ENCODE measurements at places on chromosomes 11 and 22. TPM values are rescaled to one million over a fixed set of nuclear protein-coding genes. Genes with fewer than 3 reads are reported as not detected.

SHISAL1 gene
- total RNA-seq: 5.8 TPM

OR5P2 gene
- not detected for total RNA-seq

SMPD1 gene
- 40.0 TPM for total RNA-seq

LRRC55 gene
- total RNA-seq: under 0.01 TPM

GRK3 gene
- 0.94 TPM for total RNA-seq

OVOL1 gene
- total RNA-seq: not detected

ACTN3 gene
- total RNA-seq: 0.32 TPM

ZNF408 gene
- total RNA-seq: 6.2 TPM

C1QTNF5 gene
- total RNA-seq: 6.9 TPM

SLC1A2 gene
- 2.7 TPM for total RNA-seq

CCDC34 gene
- 4.3 TPM for total RNA-seq

IGSF9B gene
- 0.79 TPM for total RNA-seq

SLC43A3 gene
- 13.1 TPM for total RNA-seq

DDIAS gene
- 0.63 TPM for total RNA-seq

TMEM45B gene
- total RNA-seq: not detected

Data from bronchial smooth muscle cell (primary cell).